CD4-positive, alpha-beta T cell (primary cell): ENCODE measurements at places on chromosomes 2 and 18. TPM values are rescaled to one million over a fixed set of nuclear protein-coding genes. Genes with fewer than 3 reads are reported as not detected.

Gene MPP4
- total RNA-seq, result not detected

Gene MYO5B
- not detected for total RNA-seq

Gene STPG4
- not detected for total RNA-seq

Gene ABCG8
- total RNA-seq, result not detected

Gene LAMA3
- total RNA-seq, result not detected

Gene IL1F10
- total RNA-seq, result not detected

Gene FZD7
- 0.25 TPM for total RNA-seq

Gene MYO1B
- 0.98 TPM for total RNA-seq

Gene ADD2
- total RNA-seq, result 4.4 TPM

Gene RESP18
- not detected for total RNA-seq

Gene GALM
- total RNA-seq, result 5.9 TPM

Gene ACMSD
- not detected for total RNA-seq

Gene TP53I3
- total RNA-seq, result 0.30 TPM

Gene EDAR
- 9.4 TPM for total RNA-seq

Gene AGXT
- not detected for total RNA-seq

Gene PKDCC
- total RNA-seq, result not detected

Gene XIRP2
- not detected for total RNA-seq

Gene RASGRP3
- total RNA-seq, result 7.9 TPM

Gene EPHA4
- 86.5 TPM for total RNA-seq

Gene NT5C1B
- total RNA-seq, result not detected

Gene LYPD6B
- not detected for total RNA-seq

Gene MAP3K19
- not detected for total RNA-seq

Gene MYO3B
- not detected for total RNA-seq

Gene TUBA4B
- not detected for total RNA-seq

Gene MC5R
- total RNA-seq, result not detected

Gene ANKRD36B
- total RNA-seq, result 60.0 TPM

Gene POMC
- total RNA-seq, result 4.5 TPM

Gene SCN9A
- total RNA-seq, result 0.14 TPM

Gene PJVK
- 4.2 TPM for total RNA-seq

Gene CAPN14
- 0.20 TPM for total RNA-seq

Gene FBXO36
- 0.52 TPM for total RNA-seq

Gene PLEK
- 5.3 TPM for total RNA-seq

Gene FLACC1
- 4.8 TPM for total RNA-seq

Gene AQP12A
- not detected for total RNA-seq

Gene REEP1
- total RNA-seq, result not detected

Gene IL18RAP
- 2.6 TPM for total RNA-seq

Gene SERPINB8
- 9.8 TPM for total RNA-seq

Gene VWA3B
- total RNA-seq, result not detected

Gene HNRNPA3
- total RNA-seq, result 162 TPM

Gene UGT1A8
- not detected for total RNA-seq

Gene CXCR4
- 1,739 TPM for total RNA-seq

Gene CD28
- 130 TPM for total RNA-seq

Gene GNLY
- total RNA-seq, result 45.1 TPM

Gene STON1
- total RNA-seq, result 1.3 TPM

Gene CIB4
- not detected for total RNA-seq

Gene TNFAIP6
- total RNA-seq, result not detected

Gene SP140L
- 55.3 TPM for total RNA-seq

Gene MSTN
- not detected for total RNA-seq

Gene NR4A2
- total RNA-seq, result 290 TPM

Gene PLGLB2
- 1.6 TPM for total RNA-seq
